HL-60 (cell line): ENCODE measurements at places on chromosomes 1 and 21.

GRCh38 chr21:26954662-26955121 is 12.2 kb downstream of the ADAMTS5 start:
- DNase-seq, result no peak

DNA sequence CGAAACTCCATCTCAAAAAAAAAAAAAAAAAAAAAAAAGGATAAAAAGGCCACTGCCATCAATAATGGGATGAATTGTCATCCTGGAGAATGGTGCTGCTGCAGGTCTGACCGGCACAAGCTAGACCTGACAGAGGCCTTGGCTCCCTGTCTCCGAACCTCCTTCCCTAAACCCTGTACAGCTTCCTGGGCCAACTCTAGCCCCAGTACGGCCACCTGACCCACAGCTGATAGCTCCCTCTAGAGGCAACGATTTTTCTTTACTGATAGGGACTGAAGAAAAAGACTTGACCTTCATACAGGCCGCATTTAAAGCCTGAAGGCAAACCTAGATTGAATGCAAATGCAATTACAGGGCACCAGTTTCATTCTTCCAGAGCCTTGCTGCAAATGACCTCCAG is 30.7 kb downstream of the NOL9 start:
- no peak for DNase-seq

- DNase-seq, result no peak
Measured at GRCh38 chr1:196558411-196558810, 49.8 kb downstream of the KCNT2 start.

GRCh38 chr1:86394416-86394815 is 1.7 kb downstream of the ODF2L start:
- no peak for DNase-seq

GRCh38 chr21:25977068-25977611 is 193.4 kb downstream of the APP start:
- DNase-seq, result no peak

GRCh38 chr1:170219163-170219562 is 73.4 kb downstream of the NTMT2 start:
- DNase-seq, result no peak

DNA sequence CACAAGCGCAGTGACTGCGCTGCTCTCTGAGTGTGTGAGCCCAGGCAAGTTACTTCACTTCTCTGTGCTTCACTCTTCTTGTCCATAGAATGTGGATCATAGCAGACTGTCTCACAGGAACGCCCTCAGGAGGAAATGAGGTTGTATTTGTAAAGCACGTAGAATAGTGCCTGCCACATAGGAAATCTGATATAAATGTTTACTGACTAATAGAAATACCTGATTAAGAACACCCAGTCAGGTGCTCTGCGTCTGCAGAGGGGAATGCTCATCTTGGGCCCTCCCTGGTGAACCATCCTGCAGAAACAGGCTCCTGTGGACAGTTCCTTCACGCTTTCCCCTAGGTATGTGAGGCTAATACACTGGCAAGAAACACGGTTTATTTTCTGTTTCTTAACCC is 100.3 kb downstream of the BEND5 start:
- no peak for DNase-seq

DNA sequence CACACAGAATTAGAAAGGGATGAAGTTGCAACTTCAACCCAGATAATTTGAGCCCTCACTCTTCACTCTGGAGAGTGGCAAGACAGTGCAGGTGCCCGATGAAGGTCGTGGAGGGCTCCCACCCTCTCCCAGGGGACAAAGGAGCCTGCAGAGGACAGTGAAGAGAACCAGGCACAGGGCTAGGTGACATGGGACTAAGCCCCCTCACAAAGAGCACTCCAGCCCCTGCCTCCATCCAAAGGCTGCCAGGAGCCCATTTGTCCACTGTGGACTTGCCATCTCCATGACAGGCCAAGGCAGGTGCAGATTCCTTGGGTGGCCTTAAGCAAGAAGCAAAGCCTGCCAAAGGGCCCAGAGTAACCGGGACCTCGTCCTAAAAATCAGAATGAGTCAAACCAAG is 15.1 kb downstream of the ERRFI1 start:
- DNase-seq, result no peak

- no peak for DNase-seq
Measured at GRCh38 chr21:37117204-37117603, 44.1 kb downstream of the TTC3 start.

- DNase-seq, result peak; percentile 69
Measured at GRCh38 chr1:168084396-168085231, 52.1 kb downstream of the GPR161 start.
